ENCODE measurements at places on chromosomes 11 and 22.

GRCh38 chr11:106403751-106404150 lies 326.3 kb downstream of the AASDHPPT start:
- no peak for DNase-seq

DNA sequence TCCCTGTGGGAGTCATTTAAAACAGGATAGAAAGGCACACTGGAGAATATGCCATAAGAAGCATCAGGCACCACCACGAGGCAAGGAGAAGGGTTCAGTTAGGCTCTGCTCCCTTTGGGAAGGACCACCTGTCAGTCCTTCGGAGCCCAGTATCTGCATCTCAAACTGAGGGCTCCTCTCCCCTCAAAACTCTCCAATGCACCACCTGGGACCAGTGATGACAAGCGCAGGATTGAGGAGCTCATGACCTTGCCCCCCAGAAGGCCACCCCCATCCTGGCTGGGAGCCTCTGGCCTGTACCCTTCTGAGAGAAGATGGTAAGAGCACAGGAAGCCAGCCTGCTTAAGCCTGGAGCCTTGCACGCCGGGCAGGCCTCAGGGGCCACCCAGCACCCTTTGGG lies 39.4 kb downstream of the OPCML start:
- no peak for DNase-seq

- DNase-seq, result no peak
Observed at GRCh38 chr11:7651140-7651551, 22.2 kb downstream of the CYB5R2 start.

DNA sequence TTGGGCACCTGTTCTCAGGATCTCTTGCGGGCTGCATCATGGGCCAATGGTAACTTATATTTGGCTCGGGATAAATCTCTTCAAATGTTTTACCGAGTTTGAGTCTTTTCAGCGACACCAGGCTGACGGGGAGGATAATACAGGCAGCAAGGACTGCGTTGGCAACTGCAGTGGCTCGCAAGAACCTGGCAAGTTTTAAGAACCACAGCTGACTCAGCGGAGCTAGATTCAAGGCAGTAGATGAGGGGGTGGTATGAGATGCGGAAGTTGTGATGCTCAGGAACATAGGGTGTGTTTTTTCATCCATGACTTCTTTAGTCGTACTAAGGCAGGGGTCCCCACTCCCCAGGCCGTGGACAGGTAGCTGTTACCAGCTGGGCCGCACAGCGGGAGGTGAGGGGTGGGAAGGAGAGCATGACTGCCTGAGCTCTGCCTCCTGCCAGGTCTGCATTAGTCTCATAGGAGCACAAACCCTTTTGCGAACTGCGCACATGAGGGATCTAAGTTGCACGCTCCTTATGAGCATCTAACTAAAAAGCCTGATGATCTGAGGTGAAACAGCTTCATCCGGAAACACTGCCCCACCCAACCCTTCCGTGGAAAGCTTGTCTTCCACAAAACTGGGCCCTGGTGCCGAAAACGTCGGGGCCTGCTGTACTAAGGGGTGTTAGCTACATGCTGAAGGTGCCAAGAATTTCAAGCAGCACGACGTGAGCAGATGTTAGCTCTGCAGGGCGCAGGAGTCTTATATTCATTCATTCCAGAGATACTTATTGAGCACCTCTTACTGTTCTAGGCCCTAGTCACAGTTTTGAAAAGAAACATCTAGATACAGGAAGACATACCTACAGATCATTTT lies 6.4 kb upstream of the JAM3 start:
- no peak for DNase-seq

GRCh38 chr11:83540112-83540675 lies 254.0 kb upstream of the CCDC90B start:
- no peak for DNase-seq

- no peak for DNase-seq
Observed at GRCh38 chr11:74550991-74551753, 41.2 kb upstream of the POLD3 start.

DNA sequence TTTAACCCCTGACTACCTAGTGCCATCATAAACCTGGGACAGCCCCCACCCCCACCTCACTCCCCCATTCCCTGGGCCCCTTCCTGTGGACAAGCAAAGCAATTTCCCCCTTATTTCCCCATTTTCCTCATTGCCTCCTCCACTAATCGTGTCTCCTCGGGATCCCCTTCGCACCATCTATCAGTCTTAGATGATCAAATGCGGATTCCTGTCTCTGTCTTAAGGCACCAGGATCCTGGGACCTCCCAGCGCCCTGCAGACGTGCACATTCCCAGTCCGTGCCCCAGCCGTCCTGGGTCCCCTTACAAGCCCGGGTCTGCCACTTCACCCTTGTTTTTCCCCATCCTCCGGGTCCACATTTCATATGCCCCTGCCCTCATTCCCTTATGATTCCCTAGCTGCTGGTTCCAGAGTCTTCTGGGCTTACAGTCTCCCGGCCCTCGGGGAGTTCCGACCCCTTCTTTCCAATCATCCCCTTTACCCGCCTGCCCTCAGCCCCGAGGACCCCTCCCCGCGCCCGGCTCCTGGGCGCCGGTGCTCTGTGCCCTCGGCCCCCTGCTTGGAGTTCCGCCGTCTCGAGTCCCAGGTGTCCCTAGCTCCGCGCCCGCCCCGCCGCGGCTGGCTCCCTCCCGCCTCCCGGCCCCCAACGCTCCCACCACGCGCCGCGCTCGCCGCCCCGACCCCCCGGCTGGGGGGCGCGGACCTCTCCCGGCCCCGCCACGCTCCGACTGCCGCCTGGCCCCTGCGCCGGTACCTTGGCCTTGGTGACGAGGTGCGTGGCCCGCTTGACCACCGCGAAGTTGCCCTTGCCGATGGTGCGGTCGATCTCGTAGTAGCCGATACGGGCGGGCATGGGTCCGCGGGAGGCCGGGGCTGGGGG lies 599 bp downstream of the SIK3 start:
- DNase-seq, result peak; percentile 66

DNA sequence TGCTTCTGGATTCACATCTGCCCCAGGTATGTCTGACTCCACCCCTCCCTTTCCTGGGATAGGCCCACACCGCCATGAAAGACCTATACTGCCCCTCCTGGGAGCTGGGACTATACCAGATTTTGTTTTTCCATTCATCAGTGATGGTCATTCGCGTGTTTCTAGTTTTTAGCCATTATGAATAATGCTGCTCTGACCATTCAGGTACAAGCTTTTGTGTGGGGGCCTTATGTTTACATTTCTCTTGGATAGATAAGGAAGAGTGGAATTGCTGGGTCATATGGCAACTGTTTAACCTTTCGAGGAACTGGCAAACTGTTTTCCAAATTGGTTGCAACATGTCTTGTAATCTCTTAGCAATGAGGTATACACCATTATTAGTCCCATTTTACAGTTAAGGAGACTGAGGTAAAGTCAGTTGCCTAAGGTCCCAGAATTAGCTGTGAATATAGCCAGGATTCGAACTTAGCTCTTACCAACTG lies 1.2 kb upstream of the TBC1D10A start:
- no peak for DNase-seq

GRCh38 chr11:117191680-117192400 lies 7.3 kb upstream of the TAGLN start:
- no peak for DNase-seq

DNA sequence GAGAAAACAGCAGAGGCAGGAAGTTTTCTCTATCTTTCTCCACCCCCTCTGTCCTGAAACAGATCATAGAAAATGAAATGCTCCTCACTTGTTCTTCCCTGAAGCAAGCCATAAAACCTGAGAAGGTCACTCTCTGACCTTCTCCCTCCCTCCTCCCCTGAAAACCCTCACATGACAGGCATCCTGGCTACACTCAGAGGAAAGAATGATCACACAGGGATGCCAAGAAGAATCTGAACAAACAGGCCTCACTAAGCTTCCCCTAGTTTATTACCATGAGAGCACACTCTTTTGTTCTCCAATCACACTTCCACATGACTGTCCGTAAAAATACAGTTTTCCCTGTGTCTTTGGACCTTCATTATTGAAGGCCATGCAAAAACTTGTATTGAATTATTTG lies 300.1 kb downstream of the BUD13 start:
- no peak for DNase-seq

GRCh38 chr11:58067685-58068084 lies 36.9 kb downstream of the OR6Q1 start:
- no peak for DNase-seq

DNA sequence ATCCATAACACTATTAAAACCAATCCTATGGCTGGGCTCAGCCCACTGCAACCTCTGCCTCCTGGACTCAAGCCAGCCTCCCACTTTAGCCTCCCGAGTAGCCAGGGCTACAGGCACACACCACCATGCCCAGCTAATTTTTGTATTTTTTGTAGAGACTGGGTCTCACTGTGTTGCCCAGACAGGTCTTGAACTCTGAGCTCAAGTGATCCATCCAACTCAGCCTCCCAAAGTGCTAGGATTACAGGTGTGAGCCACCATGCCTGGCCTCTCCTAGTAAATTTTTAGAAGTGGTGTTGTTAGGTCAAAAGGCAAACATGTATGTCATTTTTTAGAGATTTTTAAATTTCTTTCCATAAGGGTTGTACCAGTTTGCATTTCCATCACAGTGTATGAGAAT lies 14.2 kb downstream of the F2 start:
- no peak for DNase-seq

GRCh38 chr11:35107861-35108260 lies 31.1 kb upstream of the CD44 start:
- no peak for DNase-seq

- DNase-seq, result no peak
Observed at GRCh38 chr22:20060700-20061480, 19.2 kb upstream of the DGCR8 start.

DNA sequence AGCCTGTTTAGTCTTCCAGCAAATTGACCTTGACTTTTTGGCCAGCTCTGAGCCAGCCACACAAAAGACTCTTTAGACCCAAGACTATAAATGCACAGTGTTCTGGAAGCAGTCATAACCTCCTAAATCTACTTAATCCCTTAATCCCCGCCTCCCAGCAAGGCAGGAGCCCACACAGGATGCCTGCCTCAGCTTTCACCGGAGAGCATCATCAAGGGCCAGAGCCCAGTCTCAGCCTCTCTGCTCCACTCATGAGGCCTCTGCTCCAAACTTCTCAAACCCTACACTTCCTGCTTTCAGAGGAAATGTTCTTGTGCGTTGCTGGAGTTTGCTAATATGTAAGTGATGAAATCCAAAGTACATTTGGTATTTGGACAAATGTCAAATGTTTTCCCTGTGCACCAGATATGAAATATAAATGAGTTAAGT lies 57.9 kb upstream of the FSHB start:
- DNase-seq, result no peak

GRCh38 chr11:73323464-73323863 lies 15.4 kb downstream of the ARHGEF17 start:
- DNase-seq, result no peak

GRCh38 chr22:42127606-42128005 lies 3.0 kb downstream of the CYP2D6 start:
- no peak for DNase-seq

- DNase-seq, result peak; percentile 12
Observed at GRCh38 chr22:33920927-33921524, 750 bp upstream of the LARGE1 start.

DNA sequence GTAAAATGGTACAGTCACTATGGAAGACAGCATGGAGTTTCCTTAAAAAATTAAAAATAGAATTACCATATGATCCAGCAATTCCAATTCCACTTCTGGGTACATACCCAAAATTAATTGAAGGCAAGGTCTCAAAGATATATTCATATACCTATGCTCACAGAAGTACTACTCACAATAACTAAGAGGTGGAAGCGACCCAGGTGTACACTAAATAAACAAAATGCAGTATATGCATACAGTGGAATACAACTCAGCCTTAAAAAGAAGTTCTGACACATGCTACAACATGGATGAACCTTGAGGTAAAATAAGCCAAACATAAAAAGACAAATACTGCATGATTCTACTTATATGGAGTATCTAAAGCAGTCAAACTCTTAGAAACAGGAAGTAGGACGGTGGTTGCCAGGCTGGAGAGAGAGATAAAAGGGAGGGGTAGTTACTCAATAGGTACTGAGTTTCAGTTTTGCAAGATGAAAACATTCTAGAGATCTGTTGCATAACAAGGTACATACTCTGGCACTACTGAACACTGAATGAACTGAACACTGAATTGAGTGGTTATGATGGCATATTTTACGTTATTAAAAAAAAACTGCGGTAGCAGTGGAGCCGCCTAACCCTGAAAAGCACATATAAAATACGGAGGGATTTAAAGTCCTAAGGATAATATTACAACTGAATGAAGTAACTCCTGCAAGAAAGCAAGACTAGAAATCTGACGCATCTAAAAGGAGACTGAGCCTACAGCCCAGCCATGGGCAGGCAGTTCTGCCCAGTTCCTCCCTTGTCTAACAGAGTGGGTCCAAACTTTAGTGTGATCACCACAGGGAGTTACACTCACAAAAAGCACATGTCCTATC lies 12.8 kb downstream of the DGCR2 start:
- peak; percentile 84 for DNase-seq

GRCh38 chr11:117303101-117303500 lies 12.0 kb downstream of the BACE1-AS start:
- no peak for DNase-seq

DNA sequence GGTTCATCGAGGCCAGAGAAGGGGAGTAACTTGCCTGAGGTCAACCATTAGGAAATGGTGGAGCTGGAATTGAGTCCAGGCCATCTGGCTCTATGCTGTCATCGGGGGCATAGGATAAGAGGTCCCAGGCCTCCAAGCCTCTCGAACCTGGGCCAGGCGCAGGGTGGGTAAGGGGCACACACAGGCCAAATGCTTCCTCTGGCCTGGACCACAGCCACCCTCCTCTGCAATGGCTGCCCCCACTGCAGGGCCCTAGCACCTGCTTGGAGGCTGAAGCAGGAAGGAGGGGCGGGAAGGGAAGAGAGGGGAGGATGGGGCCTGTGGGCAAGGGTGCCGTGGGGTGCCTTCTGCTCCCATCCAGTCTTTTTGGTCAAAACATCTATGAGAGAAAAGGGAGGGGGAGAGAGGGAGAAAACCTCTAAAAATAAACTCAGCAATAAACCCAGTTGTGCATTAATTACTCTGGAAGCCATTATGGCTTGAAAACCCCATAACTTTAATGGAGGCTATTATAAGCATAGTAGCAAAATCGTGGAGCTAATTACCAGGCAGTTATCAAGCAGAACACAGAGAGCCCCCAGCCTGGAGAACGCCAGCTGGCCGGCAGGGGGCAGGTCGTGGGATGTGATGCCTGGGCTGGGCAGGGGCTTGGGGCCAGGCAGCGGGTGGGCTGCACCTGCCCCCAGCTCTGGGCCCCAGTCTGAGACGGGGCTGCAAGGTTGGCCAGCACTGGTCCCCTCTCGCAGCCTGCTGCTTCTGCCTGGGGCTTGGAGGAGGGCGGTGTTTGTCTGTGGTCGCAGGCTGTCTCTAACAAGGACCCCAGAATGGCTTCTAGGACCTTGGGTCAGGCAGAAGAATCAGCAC lies 21.1 kb downstream of the B3GAT1 start:
- no peak for DNase-seq

- DNase-seq, result no peak
Observed at GRCh38 chr11:46295312-46296058, 18.0 kb downstream of the CREB3L1 start.

DNA sequence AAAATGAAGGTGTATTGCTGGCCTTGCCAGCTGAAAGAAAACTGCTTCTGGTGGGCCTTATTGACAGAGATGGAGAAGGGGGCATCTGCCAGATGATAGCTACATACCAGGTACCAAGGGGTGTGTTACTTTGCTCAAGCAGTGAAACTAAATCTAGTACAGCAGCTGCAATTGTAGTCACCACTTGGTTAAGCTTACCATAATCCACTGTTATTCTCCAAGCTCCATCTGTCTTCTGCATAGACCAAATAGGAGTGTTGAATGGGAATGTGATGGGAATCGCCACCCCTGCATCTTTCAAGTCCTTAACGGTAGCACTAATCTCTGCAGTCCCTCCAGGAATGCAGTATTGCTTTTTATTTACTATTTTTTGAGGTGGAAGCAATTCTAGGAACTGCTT lies 45.8 kb upstream of the LIN7C start:
- DNase-seq, result no peak

Measured in hematopoietic multipotent progenitor cell treated with erythropoietin and hydrocortisone succinate and interleukin-3 and kit ligand, for 17 days (in vitro differentiated cells).